Effector memory CD8-positive, alpha-beta T cell (primary cell): ENCODE measurements at places on chromosomes 1 and 21.

DNA sequence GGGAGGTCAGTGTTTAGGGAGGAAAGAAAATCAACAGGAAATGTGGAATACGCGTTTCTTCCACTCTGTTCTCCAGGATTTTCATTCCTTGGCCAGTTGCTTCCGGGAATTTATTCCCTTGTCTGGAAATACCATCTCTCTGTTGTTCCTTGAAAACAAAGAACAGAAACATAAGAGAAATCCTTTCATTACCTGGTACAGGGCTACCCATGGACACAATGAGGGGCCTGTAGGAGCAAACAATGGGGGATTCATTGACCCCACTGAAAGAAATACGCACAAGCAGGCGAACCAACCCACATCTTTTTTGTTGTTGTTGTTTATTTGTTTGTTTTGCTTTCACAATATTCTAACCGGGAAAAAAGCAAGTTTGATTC is 20.0 kb upstream of the BACE2 start:
- DNase-seq, result no peak

- no peak for DNase-seq
These were observed 164.5 kb downstream of the NR5A2 start for GRCh38 chr1:200191993-200192392.

- DNase-seq, result no peak
These were observed 58.4 kb upstream of the MYOCOS start for GRCh38 chr1:171563675-171564074.

DNA sequence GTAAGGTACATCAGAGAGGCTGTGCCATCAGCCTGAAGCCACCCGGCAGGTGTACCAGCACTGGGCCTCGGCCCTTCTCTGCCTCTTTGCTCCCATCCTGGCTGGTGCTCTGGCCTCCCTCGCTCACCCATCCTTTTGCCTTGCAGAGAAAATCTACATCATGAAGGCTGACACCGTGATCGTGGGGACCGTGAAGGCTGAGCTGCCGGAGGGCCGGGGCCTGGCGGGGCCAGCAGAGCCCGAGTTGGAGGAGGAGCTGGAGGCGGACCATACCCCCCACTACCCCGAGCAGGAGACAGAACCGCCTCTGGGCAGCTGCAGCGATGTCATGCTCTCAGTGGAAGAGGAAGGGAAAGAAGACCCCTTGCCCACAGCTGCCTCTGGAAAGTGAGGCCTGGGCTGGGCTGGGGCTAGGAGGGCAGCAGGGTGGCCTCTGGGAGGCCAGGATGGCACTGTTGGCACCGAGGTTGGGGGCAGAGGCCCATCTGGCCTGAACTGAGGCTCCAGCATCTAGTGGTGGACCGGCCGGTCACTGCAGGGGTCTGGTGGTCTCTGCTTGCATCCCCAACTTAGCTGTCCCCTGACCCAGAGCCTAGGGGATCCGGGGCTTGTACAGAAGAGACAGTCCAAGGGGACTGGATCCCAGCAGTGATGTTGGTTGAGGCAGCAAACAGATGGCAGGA is 24.5 kb upstream of the TNFRSF1B start:
- no peak for DNase-seq

DNA sequence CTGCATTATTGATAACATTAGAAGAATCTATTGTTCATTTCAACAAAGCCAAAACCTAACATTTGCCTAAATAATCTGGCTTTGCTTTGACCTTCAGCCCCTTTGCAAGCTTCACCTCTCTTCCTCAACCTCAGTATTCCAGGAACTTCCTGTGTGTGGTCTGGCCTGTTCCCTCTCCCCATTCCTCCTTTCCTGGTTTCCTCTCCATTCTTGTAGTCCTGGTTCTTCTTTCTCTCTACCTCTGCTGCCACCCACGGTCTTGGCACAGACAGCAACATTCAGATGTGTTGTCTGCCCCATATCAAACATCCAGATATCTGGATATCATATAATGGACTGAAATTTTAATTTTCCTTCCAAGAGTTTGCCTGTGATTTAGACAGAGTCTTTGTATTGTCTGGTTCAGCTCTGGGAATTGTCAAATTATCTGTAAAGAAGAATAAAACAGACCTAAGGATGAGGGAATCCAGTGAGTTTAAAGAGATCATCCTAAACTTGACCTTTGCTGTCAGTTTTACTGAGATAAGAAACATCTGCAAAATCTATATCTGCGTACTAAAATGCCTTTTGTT is 148.1 kb upstream of the KCTD3 start:
- no peak for DNase-seq

GRCh38 chr1:239956263-239956662 is 135.4 kb upstream of the FMN2 start:
- DNase-seq, result no peak

DNA sequence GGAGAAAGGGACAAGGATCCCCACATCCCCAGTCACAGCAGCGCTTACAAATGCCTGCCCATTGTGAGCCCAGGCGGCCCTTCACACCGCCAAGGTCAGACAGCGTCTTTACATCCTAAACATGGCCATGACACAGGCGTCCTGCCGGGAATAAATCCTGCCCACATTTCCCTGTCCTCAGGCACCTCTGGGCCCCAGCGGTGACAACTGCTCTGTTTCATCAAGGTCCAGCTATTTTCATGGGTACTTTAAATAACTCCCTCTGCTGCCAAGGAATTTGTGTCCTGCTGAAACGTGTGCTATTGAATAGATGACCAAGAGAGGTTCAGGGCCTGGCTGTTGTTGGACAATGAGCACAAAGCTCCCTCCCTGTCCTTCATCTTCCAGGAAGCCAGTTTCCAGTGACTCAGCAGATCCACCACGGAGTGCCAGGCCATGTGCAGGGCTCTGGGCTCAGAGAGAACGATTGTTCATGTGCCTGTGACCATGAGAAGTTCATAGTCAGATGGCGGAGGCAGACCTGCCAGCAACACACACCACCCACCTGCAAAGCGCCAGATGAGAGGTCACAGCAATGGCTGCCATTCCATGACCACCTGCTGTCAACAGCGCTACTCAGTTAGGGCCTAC is 195.8 kb downstream of the MATN1 start:
- no peak for DNase-seq

- no peak for DNase-seq
These were observed 62.4 kb downstream of the KIRREL1 start for GRCh38 chr1:158055854-158056253.

DNA sequence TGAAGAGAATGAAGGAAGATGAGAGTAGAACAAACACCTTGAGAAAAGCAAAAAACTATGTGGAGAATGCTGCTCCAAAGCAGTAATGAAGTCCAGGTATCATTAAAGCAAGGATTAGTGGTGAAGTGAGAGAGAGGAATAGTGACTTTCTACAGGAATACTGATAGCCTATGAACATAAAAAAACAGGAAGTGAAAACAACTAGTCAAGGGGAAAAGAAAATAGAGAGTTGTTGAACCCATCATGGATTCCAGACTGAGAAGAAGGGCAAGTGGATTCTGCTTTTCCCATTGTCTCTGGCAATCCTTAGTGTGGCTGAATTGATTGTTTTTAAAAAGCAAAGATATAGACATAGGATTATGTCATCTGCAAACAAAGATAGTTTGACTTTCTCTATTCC is 119.9 kb upstream of the LHX8 start:
- DNase-seq, result no peak

DNA sequence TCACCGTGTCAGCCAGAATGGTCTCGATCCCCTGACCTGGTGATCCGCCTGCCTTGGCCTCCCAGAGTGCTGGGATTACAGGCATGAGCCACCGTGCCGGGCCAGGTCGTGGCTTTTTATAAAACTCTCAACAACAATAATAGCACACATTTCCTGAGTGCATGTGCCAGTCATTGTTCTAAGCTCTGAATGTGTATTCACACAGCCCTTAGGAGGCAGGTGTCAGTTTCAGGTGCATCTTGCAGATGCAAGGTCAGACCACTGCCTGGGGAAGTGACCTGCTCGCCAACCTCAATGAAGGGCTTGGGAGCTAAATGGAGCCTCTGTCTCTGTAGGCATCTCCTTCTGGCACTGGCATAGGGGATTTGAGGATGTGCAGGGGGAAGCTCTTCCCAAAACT is 1.6 kb upstream of the LEFTY2 start:
- no peak for DNase-seq

GRCh38 chr1:225201447-225201846 is 226.4 kb downstream of the LBR start:
- no peak for DNase-seq

GRCh38 chr1:47598357-47598756 is 160.5 kb downstream of the FOXD2 start:
- DNase-seq, result no peak

- DNase-seq, result no peak
These were observed 1522.5 kb upstream of the PRMT6 start for GRCh38 chr1:105533996-105534395.

- peak; percentile 61 for DNase-seq
These were observed 495 bp upstream of the NTRK1 start for GRCh38 chr1:156860113-156860627.

- no peak for DNase-seq
These were observed 2.0 kb upstream of the CAMTA1 start for GRCh38 chr1:6783221-6783620.

- no peak for DNase-seq
These were observed 609.1 kb downstream of the PTPRC start for GRCh38 chr1:199247891-199248290.

GRCh38 chr1:43313771-43314170 is 13.0 kb downstream of the TIE1 start:
- no peak for DNase-seq
